ENCODE measurements at places on chromosomes 5 and 9.

DNA sequence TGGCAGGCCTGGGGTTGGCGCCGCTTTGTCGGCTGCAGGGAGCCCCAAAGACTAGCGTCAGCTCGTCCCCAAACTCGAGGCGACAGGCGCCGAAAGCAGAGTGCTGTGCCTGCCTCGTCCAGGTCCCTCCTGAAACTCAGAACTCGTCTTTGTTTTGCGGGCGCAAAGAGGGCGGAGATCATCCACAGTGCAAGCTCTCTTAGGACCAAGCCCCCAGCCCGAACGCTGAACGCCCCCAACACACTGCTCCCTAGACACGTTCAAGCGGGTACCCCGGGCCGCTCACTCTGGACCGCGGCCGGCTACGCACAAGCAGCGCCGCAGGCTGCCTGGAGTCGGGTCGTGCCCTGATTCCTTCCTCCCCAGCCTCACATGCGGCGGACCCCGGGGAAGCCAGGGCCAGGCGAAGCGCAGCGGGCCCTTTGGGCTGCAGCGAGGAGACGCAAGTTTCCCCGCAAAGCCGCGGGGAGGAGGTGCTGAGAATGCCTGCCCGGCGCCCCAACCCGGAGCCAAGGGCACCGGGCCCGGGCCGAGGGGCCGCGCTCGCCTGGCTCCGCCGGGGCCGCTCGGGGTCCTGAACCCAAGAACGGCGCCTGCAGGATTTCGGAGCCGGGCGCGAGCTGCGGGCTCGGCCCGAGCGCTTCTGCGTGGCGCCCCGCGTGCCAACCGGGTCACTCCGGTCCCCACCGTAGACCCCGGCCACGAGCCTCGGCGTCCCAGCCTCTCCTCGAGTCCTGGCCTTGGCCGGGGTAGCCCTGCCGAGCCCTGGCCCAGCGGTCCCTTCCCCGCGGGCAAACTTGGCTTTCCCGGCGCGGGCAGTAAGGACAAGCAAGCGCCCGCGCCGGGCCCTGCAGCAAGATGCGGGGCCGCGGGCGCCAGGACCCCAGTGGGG lies 738 bp downstream of the FSTL4 start:
- DNase-seq, result no peak

DNA sequence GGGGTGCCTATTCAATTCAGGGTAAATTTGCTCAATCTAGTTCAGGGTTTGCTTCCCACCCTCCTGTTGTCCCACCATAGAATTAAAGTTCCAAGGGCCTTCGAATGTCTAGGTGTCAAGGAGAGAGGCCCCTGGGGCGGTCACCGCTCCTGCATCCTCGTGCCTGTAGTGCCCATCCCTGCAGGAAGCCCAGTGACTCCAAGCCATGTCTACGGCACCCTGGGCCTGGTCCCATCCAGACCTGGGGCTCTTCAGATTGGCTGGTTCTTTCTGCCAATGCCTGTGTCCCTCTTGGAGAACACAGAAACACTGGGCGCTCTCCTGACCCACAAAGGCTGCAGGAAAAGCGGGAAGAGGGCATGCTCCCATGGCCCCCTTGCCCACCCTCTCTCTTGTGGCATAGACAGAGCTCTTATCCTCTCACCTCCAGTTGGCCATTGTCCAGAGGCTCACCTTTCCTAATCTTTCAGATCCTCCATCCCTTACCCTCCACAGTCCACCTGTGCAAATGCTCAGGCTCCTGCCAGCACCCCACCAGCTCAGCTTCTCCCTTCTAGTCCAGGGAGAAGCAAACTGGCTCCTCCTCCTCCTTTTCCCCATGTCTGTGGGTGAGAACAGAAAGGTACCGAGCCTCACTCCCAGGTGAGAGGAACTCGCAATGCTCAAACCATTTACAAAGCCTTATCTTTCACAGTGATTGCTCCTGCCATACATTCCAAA lies 253.0 kb upstream of the IRX2 start:
- no peak for DNase-seq

GRCh38 chr9:131031642-131032005 lies 22.6 kb downstream of the LAMC3 start:
- DNase-seq, result no peak

DNA sequence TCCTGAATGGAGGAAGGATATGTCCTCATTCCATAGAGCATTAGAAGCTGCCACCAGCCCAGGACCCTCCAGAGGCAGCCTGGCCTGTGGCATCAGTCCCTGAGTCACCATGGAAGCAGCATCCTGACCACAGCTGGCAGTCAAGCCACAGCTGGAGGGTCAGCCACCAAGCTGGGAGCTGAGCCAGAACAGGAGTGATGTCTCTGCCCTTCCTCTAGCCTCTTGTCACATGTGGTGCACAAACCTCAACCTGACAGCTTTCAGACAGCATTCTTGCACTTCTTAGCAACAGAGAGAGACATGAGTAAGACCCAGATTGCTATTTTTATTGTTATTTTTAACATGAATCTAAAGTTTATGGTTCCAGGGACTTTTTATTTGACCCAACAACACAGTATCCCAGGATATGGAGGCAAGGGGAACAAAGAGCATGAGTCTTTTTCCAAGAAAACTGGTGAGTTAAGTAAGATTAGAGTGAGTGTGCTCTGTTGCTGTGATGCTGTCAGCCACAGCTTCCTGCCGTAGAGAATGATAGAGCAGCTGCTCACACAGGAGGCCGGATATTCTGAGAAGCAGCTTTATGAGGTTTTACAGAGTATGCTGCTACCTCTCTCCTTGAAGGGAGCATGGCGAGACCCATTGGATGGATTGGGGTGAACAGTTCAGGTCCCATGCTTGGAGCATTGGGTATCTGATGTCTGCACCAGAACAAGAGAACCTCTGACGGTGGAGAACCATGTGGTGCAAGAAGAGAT lies 13.0 kb upstream of the CYFIP2 start:
- no peak for DNase-seq

DNA sequence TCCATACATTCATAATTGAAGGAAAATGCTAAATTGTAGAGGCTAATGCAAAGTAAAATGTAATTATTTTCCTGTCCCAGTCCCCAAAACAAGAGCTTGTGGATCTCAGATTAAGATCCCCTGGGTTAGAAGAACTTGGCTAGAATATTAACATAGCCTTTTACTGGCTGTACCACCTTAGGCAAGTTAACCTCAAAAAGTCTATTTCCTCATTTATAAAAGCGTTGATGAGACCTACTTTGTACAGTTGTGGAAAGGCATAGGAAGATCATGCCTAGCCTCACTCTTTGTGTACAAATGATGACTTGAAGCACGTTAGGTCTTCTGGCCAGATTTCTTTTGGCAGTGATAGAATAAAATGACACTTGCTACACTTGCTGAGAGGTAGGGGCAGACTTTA lies 97.2 kb downstream of the F2RL2 start:
- no peak for DNase-seq

- no peak for DNase-seq
Measured at GRCh38 chr9:27925815-27926214, 352.5 kb upstream of the C9orf72 start.

DNA sequence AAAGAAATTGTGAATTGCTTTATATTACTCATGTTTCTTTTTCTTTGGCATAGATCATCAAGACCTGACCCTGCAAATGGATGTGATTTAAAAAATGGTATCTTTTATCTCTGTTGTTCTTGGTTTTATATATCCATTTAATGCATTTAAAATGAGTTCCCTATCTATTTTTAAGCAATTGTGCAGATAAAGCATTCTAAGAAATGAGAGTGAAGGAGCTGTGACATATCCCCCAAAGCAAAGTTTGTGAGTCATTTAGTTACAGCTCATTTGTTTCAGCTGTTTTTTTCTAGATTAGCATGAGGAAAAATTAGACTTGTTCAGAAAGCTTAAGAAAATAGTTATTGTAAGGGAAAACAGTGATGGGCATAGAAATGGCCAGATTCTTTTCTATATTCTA lies 7.6 kb upstream of the ELOVL7 start:
- no peak for DNase-seq

DNA sequence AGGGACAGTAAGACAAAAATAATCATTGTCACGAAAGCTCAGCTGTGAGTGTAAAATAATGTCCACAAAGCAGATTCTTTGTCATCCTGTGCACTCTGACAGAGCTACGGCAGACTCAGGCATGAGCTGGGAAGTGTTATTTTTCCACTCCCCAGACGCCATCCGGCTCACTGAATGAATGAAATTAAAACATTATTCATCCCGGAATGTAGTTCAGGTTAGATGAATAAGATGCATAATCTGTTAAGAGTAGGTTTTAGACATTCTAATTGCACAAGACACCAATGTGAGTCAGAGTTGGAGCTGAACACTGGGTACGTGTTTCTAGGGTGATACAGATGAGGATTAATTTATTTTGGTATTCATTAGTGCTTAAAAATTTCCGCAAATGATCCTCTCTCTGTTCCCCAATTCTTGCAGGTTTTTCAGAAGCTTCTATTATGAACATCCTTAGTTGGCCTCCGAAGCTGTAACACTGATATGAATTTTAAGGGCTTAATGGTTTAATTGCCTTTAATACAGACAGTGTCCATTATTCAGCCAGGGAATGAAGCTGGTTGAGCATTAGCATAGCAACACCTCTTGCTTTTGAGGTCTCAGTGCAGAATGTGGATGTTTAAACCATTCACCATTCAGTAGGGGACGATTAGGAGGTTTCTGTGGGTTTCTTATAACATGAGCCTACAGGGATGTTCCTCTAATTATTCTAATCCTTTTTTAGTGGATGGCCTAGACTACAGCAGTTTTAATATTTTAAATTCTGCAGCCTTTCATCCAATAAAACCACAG lies 65.6 kb upstream of the FRRS1L start:
- no peak for DNase-seq

GRCh38 chr9:78682216-78682615 lies 385.3 kb downstream of the PSAT1 start:
- DNase-seq, result no peak

Data from activated CD8-positive, alpha-beta memory T cell treated with anti-CD3 and anti-CD28 coated beads for 48 hours (primary cell).